ENCODE measurements at places on chromosomes 1 and 21.

DNA sequence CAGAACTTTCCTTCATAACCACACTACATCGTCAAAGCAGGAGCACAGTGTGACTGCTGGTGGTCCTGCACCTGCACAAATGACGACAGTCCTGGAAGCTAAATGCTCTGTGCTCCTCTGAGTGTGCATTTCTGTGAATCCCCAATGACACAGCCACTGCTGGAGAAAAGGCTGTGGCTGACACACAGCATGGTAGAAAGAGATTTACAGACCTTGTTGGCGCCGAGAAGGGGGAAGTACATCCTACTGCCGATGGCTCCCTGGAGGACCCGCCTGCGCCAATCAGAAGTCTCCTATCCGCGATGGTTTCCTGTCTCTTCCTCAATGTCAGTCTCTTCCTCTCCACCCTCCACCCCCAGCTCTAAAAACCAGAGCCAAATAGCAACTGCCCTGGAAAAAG, 115.4 kb upstream of the RAB4A start:
- no peak for DNase-seq

- no peak for DNase-seq
These were observed 68.3 kb downstream of the SLC16A1 start for GRCh38 chr1:112887599-112888283.

DNA sequence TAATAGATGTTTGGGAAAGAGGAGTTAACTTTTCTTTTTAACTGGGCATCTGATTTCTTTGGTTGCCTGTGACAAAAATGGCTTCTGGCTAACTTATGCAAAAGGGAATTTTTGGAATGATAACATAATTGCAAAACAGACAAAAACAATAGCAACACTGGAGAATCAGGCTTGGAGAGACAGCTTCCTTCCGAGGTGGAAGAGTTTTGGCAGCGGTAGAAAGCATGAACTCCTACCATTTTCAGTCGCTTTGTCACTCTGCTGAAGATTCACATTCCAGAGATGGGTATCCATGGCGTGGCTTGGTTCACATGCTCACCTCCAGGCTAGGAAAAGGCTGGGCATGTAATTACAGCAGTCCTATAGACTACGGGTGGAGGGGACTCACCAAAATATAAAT, 17.2 kb upstream of the FGGY start:
- no peak for DNase-seq

GRCh38 chr21:39385299-39386145, 36.6 kb upstream of the HMGN1 start:
- DNase-seq, result peak; percentile 84

DNA sequence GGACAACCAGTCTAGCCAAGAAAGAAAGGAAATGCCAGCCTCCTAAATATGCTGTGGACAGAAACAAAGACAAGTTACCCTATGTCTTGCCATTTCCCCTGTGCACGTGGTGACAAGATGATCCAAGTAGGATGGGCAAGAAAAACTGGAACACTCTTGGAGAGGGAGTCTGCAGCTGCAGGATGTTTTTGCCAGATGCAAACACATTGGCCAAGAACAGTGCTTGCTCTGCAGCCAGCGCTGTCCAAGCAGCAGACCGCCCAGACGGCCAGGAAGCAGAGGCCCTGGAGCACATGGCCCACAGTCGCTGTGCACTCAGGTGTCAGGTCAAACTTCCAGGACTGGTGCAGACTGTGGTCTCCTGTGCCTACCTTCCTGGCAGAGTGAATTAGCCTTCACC, 189.3 kb downstream of the SLC35F3 start:
- no peak for DNase-seq

- peak; percentile 24 for DNase-seq
These were observed 21.3 kb downstream of the MIIP start for GRCh38 chr1:12040457-12041051.

GRCh38 chr1:76949503-76949902, 82.2 kb downstream of the ST6GALNAC5 start:
- DNase-seq, result no peak

GRCh38 chr1:167746013-167746672, 24.4 kb downstream of the MPZL1 start:
- DNase-seq, result no peak

- DNase-seq, result no peak
These were observed 347.9 kb downstream of the ZP4 start for GRCh38 chr1:237542525-237543418.

Measured in NCI-H82 (cell line).